SK-MEL-5 (cell line): ENCODE measurements at places on chromosomes 11 and 22. TPM values are rescaled to one million over a fixed set of nuclear protein-coding genes. Genes with fewer than 3 reads are reported as not detected.

PIH1D2 gene
- 1.1 TPM in 2 replicates for total RNA-seq

LIF gene
- 3.2 and 3.4 TPM in 2 replicates for total RNA-seq

GALNT18 gene
- total RNA-seq, result 3.4 and 4.1 TPM in 2 replicates

VWA5A gene
- 5.2 and 6.6 TPM in 2 replicates for total RNA-seq

GLYATL2 gene
- not detected in 2 replicates for total RNA-seq
